RWPE2 (cell line): ENCODE measurements at places on chromosomes 16 and 17.

GRCh38 chr17:6532441-6532885 lies 23.9 kb downstream of the PITPNM3 start:
- no peak for DNase-seq

DNA sequence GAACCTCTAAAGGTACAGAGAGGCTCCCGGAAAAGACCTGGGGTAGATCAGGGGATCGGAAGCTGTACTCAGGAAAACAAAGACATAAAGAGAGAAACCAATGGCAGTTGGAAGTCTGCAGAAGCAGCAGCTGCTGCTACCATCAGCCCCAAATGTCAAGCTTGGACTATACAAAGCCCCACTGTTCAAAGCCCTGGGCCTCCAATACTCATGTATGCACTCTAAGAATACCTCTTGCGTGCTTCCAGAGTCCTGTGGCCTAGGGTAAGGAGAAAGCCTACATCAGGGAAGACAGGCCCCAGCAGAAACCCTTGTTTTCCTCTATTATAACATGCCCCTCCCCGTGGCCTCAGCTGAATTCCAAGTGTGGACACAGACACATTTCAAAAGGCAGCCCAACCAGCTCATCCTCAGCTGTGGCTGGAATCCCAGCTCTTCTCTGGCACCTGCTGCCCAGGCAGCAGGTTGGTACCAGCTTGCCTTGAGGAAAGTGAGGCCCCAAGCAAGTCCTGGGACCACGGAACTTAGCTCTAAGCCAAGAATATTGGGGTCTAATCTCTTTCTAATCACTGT lies 19.3 kb upstream of the MTMR4 start:
- no peak for DNase-seq

GRCh38 chr17:21453144-21453898 lies 77.2 kb downstream of the KCNJ12 start:
- DNase-seq: no peak

DNA sequence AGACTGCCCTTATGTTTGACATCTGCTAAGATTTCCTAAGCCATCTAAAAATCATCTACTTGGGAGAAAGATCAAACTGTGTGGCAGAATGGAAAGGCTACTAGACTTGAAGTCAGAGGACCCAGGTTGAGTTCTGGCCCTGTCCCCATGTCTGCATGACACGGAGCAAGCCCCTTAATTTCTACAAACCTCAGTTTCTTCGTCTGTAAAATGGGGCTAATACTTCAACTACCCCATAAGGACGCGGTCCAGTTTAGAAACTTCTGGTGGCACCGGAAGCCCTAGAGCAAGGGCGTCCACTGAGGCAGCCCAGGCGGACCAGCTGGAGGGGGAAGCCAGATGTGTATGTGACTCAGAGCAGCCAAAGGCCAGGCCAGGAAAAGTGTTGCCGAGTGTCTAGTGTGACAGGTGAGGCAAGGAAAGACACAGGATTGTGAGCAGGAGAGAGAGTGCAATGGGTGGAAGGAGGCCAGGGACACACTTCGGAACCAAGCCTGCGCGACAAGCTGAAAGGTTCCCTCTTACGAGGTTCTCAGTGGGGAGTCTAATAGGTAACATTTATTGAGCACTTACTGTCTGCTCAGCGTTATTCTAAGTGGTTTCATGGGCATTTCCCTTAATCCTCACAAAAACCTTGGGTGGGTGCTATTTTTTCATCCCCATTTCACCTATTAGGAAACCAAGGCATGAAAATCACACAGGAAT lies 17.8 kb upstream of the PITPNM3 start:
- DNase-seq: no peak

GRCh38 chr16:61909074-61909473 lies 127.2 kb downstream of the CDH8 start:
- no peak for DNase-seq

- peak; percentile 47 for DNase-seq
These were observed 29.2 kb downstream of the AXIN2 start for GRCh38 chr17:65532101-65532890.

DNA sequence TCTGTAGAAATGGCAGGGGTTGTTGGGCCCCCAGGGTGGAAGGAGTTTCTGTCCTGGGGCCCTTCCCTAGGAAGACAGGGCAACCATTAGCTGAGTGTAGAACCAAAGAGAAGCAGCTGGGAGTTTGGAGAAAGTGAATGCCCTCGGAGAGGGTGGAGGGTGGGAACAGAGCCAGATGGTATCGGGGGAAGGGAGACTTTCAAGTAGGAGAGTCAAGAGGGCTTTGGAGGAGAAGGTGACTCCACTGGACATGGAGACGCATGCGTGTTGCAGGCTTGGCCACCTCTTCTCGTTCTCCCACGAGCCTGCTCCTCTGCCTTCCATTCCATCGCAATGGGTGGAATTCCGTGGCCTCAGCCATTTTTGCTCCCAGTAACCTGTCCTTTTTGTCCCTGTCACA lies 19.4 kb downstream of the SLC47A1 start:
- no peak for DNase-seq

DNA sequence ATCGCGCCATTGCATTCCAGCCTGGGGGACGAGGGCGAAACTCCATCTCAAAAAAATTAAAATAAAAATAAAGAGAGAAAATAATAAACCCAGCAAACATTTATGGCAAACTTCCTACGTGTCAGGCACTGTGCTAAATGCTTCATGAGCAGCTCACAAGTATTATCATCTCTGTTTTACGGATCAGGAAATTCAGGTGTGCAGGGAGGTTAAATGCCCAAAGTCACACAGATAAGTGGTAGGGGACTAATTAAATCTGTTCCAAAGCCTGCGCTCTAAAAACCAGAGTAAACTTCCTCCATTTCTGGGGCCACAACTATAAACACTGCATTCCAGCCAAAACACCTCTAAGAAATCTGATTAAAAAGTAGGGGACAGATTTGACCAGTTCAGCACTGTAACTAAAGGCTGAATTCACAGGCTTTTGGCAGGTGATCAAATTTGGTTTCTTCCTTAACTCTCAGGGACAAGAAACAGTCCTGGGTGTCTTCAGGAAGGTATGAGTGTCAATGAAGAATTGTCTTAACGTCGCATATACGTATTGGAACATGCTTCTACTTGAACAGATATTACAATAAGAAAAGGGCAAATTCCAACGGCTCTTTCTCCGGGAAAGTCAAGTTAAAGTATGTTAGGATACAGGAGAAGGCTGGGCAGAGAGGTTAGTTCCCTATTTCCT lies 996 bp downstream of the STRADA start:
- DNase-seq: no peak

DNA sequence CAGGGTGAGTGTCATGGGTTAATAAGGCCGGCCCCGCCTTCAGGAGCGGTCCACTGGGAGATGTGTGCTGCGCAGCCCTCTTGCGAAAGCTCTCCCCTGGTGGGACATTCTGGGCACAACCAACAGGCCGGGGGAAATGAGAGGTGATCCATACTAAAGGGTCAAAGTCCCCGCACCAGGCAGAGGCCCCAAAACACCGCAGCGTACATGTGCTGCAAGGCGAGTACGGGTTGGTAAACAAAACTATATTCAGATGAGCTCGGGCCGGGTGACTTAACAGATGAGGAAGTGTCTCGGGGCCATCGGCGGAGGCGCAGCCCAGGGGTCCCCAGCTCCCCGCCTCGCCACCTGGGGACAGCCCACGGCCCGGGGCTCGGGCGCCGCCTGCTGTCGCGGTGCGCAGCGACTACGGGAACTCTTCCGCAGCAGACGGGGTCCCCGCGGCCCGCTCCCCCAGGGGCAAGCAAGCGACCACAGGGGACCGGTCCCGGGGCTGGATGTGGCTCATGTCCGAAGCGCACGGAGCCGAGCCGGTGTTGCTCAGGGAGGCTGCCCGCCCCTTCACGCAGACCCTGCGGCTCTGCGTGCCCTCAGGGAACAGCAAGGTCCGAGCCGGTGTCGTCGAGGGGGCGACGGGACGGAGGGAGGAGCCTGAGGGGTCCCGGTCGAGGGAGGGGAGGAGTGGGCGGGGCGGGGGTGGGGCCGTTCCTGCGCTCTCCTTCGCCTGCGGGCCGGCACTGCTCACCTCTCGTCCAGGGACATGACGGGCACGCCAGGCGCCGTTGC lies at the start of gene RAB37:
Gene RAB37, plus strand, starts transcription at position 744 of the 786 bp plus-strand sequence. Its CDS starts 17 bp downstream, at position 761.
- no peak for DNase-seq

DNA sequence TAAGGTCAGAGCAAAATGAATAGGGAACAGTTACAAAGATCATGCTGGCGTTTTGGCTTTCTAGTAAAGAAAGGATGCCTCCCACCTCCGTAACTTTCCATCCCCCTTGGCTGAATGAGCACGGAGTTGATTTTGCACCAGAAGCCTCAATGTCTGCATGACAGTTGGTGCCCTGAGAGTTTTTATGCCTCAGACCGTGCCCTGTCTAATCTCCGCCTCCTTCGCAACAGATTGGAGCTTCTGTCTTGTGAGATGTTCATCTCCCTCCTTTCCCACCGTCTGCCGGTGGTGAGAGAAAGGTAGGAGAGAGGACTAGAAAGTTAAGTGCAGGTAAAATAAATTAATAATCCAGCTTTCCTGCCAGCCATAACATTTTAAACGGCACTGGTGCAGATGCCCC lies 1.9 kb downstream of the HS3ST4 start:
- DNase-seq: no peak
